ENCODE measurements at places on chromosomes 4 and X. TPM values are rescaled to one million over a fixed set of nuclear protein-coding genes. Genes with fewer than 3 reads are reported as not detected.
A peak's percentile ranks its signal among the peaks of the same experiment; 100 is the strongest.

GRCh38 chr4:113468165-113469022 lies 293.1 kb downstream of the CAMK2D start:
- peak; percentile 100 for DNase-seq

- no peak for DNase-seq
Measured at GRCh38 chr4:73823760-73824159, 12.7 kb upstream of the CXCL6 start.

- peak; percentile 69 for DNase-seq
Measured at GRCh38 chrX:42096265-42096920, 173.0 kb upstream of the CASK start.

GRCh38 chrX:119708936-119709335 lies 16.0 kb upstream of the SEPTIN6 start:
- no peak for DNase-seq

- DNase-seq: no peak
Measured at GRCh38 chr4:95850161-95850560, 10.3 kb downstream of the PDHA2 start.

GRCh38 chr4:1626941-1627340 lies 57.2 kb downstream of the FAM53A start:
- DNase-seq: no peak

GRCh38 chr4:57078685-57079521 lies 31.3 kb downstream of the IGFBP7 start:
- no peak for DNase-seq

DNA sequence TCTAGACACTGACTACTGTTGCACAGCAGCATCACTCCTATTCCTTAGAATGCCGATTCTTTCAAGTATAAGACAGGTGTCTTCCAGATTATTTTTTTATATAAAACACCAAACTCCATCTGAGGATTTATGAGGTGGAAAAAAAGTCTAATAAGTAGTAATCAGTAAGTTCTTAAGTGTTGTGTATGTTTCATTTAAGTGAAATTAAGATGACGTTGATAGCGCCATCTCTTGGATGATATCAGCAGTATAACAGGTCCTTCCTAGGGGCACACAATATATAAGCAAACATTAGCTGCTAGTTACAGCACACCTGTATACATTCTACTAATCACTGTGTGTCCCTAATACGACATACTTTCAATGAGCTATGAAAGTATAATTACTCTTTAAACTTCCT lies 99.6 kb upstream of the STS start:
- no peak for DNase-seq

DNA sequence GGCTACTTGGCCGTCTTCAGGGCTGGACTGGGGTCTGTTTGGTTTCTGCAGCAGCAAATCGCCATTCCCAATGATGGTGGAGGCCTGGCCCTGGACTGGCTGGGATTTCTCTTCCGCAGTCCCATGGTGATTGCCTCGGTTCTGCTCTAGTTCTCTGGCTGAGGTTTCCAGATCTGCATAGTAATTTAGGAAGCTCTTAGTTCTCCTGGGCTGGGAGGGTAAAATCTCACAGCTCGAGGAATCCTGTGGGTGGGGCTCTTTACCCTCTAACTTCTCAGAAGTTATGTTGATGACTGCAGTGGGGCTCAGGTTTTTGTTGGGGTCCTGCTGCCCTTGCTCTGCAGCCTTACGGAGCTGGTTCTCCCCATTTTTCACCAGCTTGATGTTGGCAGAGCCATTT lies 200.6 kb downstream of the APBB2 start:
- DNase-seq: no peak

DNA sequence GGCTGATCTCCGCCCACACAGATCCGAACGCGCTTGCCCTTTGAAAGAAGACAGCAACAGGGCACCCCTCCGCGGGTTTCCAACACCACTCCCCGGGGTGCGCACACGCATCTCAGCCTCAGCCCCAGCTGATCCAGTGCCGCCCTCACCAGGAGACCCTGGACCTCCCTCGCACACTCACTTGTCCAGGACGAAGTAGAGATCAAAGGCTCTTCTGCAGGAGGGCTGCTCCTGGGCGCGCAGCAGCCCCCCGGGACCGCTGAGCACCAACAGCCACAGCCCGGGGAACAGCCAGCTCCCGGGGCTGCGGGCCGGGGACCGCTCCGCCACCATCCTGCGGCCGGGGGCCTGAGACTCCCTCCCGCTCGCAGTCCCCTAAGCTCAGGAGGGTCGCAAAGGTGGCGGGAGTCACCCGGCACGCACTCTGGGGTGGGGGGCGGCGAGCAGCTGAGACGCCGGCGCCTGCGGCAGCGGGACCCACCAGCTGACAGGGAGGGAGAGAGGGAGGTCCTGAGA lies 743 bp downstream of the ANTXR2 start:
- peak; percentile 69 for DNase-seq

GRCh38 chrX:143853488-143853887 lies 30.4 kb upstream of the UBE2NL start:
- peak; percentile 15 for DNase-seq

DNA sequence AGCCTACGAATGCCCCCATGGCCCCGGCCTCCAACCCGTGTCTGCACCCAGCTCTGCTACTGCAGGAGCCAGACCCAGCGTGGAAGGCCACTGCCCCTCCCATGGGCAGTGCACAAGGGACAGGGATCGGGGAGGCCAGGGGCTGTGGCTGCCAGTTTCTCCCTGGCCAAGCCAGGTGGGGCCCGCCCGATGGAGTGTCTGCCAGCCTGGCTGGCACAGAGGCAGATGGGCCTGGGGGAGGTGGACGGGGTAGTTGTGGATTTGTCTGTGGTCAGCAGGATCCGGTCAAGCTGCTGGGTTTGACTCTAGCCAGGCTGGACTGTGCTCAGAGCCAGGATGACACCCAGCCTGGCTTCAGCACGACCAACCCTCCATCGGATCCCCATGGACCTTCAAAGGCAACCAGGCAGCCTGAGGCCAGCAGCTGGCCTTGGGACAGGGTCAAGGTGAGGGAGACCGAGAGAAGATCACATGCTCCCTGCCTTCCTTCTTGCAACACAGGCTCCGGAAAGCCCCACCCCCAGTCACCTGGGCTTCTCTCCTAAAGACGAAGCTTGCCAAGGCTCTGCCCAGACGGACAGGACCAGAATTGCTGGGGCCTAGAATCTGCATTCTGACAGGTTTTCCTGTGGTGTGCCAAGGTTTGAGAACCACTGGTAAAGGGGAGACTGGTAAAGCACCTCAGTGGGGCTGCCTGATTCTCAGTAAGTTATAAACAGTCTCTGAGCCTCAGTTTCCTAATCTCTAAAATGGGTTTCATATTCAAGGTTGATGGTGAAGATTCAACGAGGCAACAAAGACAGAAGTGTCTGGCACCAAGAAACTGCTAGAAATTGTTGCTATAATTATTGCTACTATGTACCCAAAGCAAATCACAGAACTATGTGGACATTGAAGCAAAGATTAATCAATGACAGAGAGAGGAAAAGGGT lies 78.6 kb downstream of the PPP2R2C start:
- DNase-seq: no peak

- DNase-seq: no peak
Measured at GRCh38 chr4:16082041-16082425, 1.8 kb downstream of the PROM1 start.

- no peak for DNase-seq
Measured at GRCh38 chr4:1519787-1520661, 113.8 kb upstream of the NKX1-1 start.

DNA sequence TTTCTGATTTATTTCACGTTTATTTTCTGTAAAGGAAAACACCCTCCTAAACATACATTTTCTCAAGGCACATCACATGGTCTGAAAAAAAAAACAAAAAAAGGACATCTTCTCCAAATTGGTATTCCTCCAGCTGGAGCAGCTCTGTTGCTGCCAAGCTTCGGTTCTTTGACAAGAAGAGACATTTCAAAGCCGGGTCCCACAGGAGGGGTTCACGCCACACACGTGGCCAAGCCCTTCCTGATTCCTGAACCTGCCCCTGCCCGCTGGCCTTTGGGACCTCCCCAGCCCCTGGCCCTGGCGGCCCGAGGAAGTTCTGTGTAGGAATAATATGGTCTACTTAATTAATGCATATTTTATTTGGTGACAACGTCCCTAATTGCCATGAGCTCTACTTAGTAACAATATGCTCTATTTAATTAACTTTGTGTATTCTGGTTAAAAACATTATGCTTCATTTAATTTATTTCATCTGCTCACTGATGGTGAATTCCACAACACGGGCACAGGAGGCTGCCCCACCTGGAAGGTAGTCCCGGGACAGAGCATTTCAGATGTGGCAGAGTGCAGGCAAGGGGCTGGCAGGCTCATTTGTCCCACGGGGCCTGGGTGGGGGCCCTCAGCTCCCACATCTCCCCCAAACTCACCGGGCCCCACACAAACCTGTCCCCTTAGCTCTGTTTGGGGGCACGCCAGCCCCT lies 5.4 kb upstream of the RGS12 start:
- DNase-seq: no peak

Gene MTMR8
- total RNA-seq: not detected

Gene NEIL3
- total RNA-seq: 13.1 TPM

Gene AKAP14
- not detected for total RNA-seq

Gene SUPT20HL1
- total RNA-seq: not detected
